Activated naive CD8-positive, alpha-beta T cell treated with anti-CD3 and anti-CD28 coated beads, Interleukin-2, amount 50 U/mL, for 24 hours (primary cell): ENCODE measurements at places on chromosomes 1 and 21.

DNA sequence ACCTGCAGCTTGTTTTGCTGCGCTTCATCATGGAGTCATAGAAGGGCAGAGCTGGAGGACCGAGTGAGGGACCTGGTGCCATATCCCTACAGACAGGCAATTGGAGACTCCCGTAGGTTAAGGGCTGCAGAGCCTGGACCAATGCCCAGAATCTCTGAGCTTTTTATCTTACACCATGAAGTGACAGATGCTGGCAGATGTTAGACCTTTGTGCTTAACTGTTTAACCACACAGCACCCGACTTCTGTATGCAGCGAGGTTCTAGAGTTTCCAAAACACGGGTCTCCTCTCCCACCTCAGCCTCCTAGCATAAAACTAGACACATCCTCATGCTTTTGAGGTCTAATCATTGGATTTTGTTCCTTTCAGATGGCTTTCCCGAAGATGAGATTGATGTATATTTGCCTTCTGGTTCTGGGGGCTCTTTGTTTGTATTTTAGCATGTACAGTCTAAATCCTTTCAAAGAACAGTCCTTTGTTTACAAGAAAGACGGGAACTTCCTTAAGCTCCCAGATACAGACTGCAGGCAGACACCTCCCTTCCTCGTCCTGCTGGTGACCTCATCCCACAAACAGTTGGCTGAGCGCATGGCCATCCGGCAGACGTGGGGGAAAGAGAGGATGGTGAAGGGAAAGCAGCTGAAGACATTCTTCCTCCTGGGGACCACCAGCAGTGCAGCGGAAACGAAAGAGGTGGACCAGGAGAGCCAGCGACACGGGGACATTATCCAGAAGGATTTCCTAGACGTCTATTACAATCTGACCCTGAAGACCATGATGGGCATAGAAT is 47.6 kb downstream of the B3GALT5 start:
- DNase-seq, result no peak

GRCh38 chr1:182032251-182032650 is 29.3 kb downstream of the ZNF648 start:
- DNase-seq, result no peak

GRCh38 chr1:97529600-97529999 is 391.2 kb downstream of the DPYD start:
- no peak for DNase-seq

DNA sequence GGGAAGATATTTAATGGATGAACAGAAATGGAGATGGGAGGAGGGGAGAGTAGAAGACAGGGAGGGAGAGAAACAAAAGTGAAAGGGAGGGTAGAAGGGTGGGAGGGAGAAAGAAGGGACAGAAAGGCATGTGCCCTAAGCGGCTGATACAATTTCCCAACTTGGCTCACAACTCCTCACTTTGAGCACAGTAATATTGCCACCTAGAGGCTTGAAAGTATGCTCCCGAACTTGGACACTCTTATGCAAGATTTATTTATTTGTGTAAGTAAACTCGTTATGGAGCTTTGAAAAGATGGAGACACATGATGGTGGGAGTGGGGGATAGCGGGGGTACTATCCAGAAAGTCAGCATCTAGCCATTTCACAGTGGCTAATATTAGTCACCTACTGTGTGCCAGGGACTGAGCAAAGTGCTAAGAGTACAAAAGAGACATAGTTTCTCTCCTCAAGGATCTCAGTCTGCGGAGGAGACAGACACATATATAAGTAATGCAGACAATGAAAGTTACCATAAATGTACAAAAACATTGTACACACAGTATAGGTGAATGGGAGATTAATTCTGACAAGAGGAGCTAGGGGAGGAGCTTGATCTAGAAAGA is 189.7 kb downstream of the SEC16B start:
- DNase-seq, result no peak

DNA sequence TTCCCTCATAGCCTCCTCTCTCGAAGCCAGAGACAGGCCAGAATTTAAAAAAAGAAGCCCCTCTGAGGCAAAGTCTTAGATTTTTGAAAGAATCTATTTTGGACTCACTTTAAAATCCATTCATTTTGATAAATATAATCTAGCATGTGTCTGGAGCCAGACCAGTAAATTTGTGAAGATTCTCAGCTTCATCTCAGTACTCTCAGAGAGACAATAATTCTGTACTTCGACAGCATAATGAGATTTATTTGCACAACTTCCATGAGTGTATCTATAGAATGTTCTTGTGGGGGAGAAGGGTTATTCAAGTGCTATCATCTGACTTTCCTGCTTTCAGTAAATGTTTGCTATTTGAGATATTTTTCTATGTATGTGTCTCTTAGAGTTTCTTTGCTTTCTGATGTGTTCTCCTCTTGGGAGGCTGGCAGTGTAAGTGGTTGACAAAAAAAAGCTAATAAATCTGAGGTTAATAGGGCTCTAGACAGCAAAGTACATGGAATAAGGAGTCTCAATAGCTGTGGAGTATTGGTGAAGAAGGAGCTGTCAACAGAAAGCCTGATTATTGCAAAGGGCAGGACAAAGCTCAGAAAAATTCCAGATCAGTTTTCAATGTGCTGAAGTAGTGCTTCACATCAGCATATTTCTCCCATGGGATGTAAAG is 223.0 kb downstream of the PTBP2 start:
- DNase-seq, result no peak

DNA sequence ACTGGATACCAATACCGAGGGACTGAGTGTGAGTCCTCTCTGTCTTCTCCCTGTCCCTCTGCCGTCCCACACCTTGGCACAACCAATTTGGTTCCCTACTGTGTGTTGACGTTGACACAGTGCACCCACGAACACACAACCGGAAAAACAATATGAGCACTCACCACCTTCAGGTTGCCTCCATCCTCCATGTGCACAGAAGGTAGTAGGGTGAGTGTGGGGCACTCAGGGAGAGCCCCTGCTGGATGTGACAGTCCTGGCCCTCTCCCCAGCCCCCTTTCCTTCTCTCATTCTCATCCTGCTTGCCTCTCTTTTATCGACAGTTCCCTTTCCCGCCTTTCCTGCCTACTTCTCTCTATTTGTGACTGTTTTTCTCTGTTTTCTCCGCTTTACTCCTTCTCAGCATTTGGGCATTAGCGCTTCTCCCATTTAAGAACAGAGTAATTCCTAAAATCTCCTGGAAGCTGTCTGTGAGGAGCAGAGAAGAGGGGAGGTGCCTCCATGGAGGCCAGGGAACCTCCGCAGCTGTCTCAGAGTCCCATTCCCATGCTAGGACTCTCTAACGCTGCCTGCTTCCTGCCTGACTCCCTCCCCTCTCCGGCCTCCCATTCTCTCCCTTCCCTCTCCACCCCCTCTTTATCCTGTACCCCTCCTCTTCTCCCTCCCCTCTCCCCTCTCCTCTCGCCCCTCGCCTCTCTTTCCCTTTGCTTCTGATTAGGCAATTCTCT is 16.4 kb downstream of the CADM3 start:
- DNase-seq, result no peak

- no peak for DNase-seq
Measured at GRCh38 chr1:116256875-116257274, 116.2 kb upstream of the ATP1A1 start.
